ENCODE measurements at places on chromosomes 4 and X.

DNA sequence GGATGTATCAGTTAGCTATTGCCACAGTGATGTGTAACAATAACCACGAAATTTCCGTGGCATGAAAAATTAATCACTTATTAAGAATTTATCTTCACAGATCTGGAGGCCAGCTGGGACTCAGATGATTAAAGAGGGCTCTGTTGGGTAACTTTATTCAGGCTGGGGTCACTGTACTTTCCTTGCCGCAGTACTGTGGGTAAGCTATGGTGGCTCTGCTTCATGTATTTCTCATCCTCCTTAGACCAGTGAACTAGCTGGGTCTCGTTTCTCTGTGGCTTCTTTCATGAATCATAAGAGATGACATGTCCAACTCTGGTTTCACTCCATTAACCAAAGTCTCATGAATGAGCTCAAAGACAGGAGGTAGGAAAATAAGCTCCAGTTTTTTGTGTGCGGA is 13.5 kb downstream of the TEX13B start:
- no peak for DNase-seq

DNA sequence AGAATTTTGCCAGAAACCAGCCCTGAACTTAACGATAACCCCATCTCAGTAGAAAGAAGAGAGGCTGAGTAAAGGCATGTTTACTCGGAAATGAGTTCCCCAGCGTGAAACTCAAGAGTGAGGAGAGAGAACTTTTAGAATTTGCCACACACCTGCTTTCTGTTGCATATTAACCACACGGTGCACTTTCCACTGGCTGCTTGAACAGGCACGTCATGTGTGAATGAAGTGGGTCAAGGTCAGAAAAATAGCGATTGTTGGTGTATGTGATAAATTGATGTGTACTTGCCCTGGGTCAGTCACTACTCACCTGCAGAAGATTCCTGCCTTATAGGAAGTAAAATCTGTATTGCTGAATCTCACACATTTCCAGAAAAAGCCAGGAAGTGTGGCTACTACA is 395.7 kb downstream of the TRIML1 start:
- DNase-seq = no peak

DNA sequence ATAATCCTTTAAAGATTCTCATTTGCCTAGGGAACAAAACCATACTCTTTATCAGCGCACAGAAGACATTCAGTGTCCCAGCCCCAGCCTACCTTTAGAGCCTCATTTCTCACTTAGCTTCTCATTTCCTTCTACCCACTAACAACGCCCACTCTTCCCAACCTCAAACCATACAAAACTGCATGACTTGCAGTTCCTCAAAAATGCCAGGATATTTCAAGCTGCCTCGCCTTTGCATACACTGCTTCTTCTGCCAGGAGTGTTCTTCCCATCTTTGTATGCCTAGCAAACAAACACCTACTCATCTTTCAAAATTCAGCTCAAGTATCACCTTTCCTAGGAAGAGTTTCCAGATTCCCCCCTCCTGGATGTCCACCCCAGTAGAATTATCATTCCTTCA is 129.9 kb upstream of the ADGRL3 start:
- no peak for DNase-seq

DNA sequence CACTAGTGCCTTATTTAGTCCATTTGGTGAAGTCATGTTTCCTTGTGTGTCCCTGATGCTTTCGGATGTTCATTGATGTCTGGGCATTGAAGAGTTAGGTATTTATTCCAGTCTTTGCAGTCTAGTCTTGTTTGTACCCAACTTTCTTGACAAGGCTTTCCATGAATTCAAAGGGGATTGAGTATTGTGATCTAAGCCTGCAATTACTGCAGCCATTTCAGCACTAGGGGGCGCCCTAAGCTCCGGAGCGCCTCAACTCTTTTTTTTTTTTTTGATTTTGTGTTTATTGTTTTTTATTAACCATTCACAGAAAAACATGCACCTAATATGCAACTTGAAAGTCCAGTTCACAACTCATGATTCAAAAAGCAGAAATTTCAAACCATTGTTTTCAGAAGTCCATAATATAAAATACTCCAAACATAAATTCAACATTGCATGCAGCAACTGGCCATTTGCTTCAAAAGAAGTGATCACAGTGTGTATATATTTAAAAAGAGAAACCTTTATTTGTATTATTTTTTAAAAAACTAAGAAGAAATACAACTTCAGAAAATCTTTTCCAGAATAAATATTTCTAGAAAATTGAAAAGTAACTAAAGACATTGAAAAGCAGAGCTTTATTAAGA is 59.2 kb downstream of the PTPN13 start:
- no peak for DNase-seq

- no peak for DNase-seq
These were observed 72.4 kb downstream of the DCLK2 start for GRCh38 chr4:150150629-150151062.

GRCh38 chrX:97096385-97096784 is 212.7 kb downstream of the RPA4 start:
- DNase-seq = peak; percentile 6

GRCh38 chr4:158238575-158238974 is 28.3 kb downstream of the TMEM144 start:
- DNase-seq = no peak

DNA sequence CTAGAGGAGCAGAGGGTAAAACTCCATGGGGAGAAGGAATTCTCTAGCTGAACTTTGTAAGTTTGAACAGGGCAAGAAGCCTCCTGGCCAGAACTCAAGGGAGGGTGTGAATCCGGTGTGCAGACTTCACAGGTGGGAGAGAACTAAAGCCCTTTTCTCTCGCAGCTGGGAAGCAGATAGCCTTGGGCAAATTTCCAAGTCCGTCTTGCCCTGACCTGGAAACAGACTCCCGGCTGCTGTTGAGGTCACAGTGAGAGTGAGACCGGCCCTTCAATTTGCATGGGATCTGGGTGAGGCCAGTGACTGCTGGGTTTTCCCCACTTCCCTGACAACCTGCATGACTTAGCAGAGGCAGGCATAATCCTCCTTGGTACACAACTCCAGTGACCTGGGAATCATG is 94.5 kb upstream of the ZNF827 start:
- DNase-seq = no peak

- no peak for DNase-seq
These were observed 2078.4 kb downstream of the PCDH7 start for GRCh38 chr4:32798471-32799159.

DNA sequence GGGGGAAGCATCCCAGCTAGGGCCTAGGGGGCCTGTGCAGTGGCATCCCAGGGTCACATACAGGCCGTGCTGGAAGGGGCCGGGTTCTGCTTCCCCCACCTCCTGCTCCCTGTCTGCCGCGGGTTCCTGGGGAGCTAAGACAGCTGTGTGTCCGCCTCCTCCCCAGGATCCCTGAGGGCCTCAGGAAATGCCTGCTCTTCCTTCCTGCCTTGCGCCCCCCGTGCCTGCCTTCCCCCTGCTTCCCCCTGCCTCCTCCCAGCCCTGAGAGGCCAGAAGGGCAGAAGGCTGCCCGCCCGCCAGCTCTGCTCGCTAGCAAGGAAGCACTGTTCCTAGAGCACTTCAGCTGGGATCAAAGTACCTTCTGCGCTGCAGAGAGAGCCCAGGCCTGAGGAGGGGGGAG is 2.9 kb upstream of the BGN start:
- no peak for DNase-seq
